ENCODE measurements at places on chromosomes 1 and 21. TPM values are rescaled to one million over a fixed set of nuclear protein-coding genes. Genes with fewer than 3 reads are reported as not detected.

Gene PRDX1
- total RNA-seq = 782 TPM

Gene CHRM3
- total RNA-seq = 0.28 TPM

Gene NTMT2
- total RNA-seq = not detected

Gene KRTAP7-1
- not detected for total RNA-seq

Gene CD84
- total RNA-seq = not detected

- H3K27ac ChIP-seq = no peak overlapping the region
- H3K4me3 ChIP-seq = no peak overlapping the region
- H3K27me3 ChIP-seq = no peaks in the 10 kb centered on the region
- H3K36me3 ChIP-seq = no peaks in the 10 kb centered on the region
- DNase-seq = no peak
- no peaks in the 10 kb centered on the region for H3K4me1 ChIP-seq
Measured at GRCh38 chr21:29719521-29719920, 220.3 kb downstream of the GRIK1 start.

- no peaks in the 10 kb centered on the region for H3K36me3 ChIP-seq
- no peak overlapping the region for H3K4me3 ChIP-seq
- no peaks in the 10 kb centered on the region for H3K4me1 ChIP-seq
- DNase-seq = no peak
- no peak overlapping the region for H3K27ac ChIP-seq
Measured at GRCh38 chr21:44618909-44619308, 7.0 kb downstream of the KRTAP10-8 start.

- no peak overlapping the region for H3K4me3 ChIP-seq
- H3K4me1 ChIP-seq = no peaks in the 10 kb centered on the region
- no peaks in the 10 kb centered on the region for H3K27me3 ChIP-seq
- DNase-seq = no peak
Measured at GRCh38 chr21:36988536-36988935, 18.0 kb upstream of the RIPPLY3 start.

DNA sequence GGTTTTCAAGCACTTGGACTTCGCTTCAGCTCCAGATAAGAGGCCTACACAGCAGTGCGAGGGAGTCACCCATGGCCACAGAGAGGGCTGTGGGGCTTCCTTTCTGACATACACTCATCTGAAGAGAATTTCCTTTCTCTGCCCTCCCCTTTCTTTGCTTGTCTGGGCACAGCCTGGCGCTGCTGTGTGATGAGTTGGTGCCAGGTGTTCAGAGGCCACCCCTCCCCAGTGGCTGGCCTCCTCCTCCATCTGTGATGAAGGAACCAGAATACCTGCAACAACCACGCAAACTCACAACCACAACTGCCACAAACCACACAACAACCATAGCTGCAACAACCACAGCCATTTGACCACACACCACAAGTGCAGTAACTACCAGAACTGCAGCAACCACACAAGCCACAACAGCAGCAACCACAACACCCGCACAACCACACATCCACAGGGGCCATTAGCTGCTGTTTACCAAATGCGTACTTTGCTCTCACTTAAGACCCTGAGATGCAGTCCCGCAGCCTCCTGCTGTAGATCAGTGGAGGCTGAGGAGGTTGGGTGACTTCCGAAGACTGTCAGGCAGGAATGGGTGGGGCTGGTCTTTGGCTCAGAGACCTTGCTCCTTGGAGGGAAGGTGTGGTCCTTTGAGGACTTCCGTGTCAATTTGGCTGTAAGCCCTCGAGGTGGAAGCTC is 71.1 kb downstream of the IER5 start:
- H3K27me3 ChIP-seq = no peaks in the 10 kb centered on the region
- H3K36me3 ChIP-seq = no peaks in the 10 kb centered on the region
- H3K4me3 ChIP-seq = no peak overlapping the region
- DNase-seq = peak; percentile 73
- no peaks in the 10 kb centered on the region for H3K4me1 ChIP-seq

GRCh38 chr1:96703186-96703585 is 18.4 kb upstream of the PTBP2 start:
- H3K27me3 ChIP-seq = no peaks in the 10 kb centered on the region
- no peaks in the 10 kb centered on the region for H3K4me1 ChIP-seq
- no peak overlapping the region for H3K4me3 ChIP-seq
- H3K27ac ChIP-seq = no peak overlapping the region
- DNase-seq = no peak

- no peaks in the 10 kb centered on the region for H3K27me3 ChIP-seq
- no peak for DNase-seq
- H3K36me3 ChIP-seq = no peaks in the 10 kb centered on the region
- H3K4me1 ChIP-seq = no peaks in the 10 kb centered on the region
- no peak overlapping the region for H3K27ac ChIP-seq
Measured at GRCh38 chr1:47523835-47524215, 86.0 kb downstream of the FOXD2 start.

DNA sequence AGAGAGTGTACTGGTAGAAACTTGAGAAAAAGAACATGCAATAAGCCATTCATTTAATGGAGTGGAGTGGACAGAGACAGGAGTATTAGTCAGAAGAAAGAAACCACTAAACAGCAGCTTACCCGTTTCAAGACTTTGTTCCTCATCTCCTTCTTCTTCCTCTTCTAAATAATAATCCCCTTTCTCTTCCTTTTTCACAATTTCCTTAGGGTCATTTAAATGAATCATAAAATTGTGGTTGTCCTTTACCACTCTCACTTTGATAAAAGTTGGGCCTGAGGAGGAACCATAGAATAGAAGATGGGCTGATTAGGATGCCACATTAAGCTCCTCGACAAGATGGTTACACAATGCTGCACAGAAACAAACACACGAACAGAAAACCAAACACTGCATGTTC is 109.6 kb downstream of the WDR3 start:
- no peaks in the 10 kb centered on the region for H3K27me3 ChIP-seq
- no peak overlapping the region for H3K4me3 ChIP-seq
- no peaks in the 10 kb centered on the region for H3K4me1 ChIP-seq
- no peak for DNase-seq
- no peaks in the 10 kb centered on the region for H3K36me3 ChIP-seq

All from cardiac muscle cell (in vitro differentiated cells and primary cell).